RPMI7951 (cell line): ENCODE measurements at places on chromosomes 1 and 21. TPM values are rescaled to one million over a fixed set of nuclear protein-coding genes. Genes with fewer than 3 reads are reported as not detected.

DNA sequence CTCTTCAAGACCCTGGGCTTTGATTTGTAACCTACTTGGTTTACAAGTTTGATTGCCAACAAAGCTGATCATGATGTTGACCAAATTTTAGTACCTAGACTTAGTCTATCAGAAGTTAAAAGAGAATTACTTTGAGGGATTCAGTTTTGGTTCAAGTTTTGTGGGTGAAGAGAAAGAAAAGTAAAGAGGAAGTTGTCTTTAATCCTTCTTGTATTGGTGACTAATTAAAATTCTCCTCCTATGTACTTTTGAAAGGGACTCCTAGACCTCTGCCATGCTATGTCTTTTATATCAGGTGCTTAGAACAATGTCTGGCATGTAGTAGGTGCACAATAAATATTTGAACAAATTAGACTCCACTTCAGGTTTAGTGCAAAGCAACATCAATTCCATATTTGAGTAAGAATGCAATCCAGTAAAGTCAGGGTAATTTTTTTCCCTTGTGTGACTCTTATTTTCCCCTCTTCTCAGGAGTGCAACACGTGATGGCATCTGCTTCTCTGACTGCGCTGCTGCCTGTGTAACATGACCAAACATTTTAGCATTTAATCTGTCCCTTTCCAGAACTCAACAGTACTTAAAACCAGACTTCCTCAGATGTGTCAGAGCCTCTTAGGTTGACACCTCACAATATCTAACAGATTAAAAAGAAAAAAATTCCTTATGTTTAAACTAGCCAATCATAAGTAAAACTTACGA is 41.1 kb upstream of the KCNQ4 start:
- no peak for DNase-seq

GRCh38 chr1:100075773-100076172 is 57.0 kb downstream of the SASS6 start:
- DNase-seq = no peak

DNA sequence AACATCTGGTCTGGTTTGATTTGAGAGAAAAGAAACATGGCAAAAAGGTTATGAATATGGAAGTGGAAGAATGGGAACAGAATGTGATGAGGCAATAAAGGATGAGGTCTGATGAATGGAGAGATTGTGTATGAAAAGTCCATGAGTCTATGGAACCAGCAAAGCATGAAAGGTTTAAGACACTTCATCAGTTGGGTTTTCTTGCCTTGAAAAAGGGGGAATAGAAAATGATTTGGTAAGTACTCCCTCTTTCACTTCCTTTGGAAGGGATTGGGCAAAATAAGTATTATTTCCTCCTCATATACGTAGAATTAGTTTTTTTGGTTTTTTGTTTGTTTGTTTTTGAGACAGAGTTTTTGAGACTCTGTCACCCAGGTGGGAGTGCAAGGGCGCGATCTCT is 155.8 kb downstream of the TRIM33 start:
- no peak for DNase-seq

DNA sequence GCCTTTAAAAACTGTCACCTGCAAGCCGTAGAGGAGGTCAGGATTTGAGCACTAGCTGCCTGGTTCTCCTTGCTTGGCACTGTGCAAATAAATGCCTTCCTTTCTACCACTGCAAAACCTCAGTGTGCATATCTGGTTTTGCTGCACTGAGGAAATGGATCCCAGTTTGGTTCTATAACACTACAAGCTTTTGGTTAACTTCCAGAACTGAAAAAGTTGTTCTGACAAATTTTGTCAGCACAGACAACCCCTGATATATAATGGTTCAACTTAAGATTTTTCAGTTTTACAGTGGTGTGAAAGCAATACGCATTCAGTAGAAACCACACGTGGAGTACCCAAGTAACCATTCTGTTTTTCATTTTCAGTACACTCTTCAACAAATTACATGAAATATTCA is 29.8 kb upstream of the GALNT2 start:
- no peak for DNase-seq

DNA sequence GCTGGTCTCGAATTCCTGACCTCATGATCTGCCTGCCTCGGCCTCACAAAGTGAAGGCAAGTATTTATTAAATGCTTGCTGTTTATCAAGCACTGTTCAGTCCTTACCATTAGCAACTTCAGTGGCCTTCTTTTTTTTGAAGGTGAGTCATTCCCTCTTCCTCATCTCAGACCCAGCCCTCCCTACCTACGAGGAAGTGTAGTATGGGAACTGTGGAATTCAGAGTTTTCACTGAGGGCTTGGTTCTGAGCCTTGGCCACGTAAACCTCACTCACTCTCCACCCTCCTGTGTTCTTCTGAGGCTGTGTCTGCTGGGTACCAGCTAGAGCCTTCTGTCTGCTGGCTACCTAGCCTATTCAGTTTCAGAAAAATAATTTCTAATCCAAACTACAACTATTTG is 218.3 kb upstream of the SGIP1 start:
- peak; percentile 42 for DNase-seq

GRCh38 chr21:20040768-20041167 is 957.4 kb upstream of the NCAM2 start:
- no peak for DNase-seq

- no peak for DNase-seq
These were observed 35.2 kb downstream of the RAP1A start for GRCh38 chr1:111654839-111655238.

- peak; percentile 53 for DNase-seq
These were observed 79.9 kb upstream of the LYST start for GRCh38 chr1:235946571-235946981.

DNA sequence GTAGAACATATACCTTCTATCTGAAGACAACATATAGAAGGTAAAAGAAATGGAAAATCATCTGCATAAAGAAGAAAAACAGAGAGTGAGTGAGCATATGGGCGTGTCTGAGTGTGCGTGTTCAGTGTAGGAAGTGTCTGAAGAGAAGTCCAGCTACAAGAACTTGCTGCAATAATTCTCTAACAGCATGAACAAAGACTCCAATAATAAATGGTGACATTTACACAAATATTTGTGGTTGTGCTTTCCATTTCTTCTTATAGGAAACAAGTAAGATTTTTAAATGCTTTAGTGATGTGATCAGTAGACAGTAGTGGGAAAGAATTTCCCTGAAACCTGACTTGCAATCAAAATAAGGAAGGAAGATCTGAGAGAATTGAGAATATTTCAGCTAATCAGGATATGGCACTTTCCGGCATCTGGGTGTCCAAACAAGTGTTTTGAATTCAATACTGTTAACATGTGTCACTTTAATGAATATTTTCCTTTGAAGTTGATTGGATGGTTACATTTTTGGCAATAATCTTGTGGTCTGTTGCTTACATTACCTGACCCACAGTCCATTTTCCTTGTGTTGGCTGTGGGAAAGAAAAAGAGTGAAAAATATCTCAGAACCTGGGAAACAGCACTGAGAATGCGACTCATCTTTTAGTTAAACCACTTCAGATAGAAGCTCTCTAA is 154.0 kb downstream of the TGFB2 start:
- peak; percentile 67 for DNase-seq

OR2AK2 gene
- total RNA-seq = not detected in 2 replicates

SLC2A5 gene
- 4.3 and 6.9 TPM in 2 replicates for total RNA-seq

COA6 gene
- total RNA-seq = 49.1 and 59.0 TPM in 2 replicates

DNA sequence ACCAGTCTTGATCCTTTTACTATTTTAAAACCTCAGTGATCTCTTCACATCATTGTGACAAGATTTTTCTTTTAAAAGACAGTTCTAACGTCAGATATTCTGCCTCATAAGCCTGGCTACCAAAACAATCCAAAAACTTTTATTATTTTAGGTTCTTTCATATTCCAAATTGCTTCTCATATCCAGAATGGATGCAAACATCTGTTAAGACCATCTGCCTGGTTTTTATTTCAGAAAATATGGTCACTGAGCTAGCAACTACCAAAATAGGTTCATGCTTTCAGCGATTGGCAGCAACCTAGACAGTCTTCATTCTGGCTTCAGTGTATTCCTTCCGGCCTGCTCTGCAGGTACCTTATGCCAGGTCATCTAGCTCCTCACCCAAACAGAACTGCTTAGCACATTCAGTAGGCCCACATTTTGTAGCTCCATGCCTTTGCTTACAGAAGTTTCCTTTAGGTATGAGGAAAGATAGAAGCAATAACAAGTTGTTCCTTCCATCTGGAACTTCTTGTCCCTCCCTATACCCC is 59.0 kb upstream of the CACYBP start:
- DNase-seq = no peak

DNA sequence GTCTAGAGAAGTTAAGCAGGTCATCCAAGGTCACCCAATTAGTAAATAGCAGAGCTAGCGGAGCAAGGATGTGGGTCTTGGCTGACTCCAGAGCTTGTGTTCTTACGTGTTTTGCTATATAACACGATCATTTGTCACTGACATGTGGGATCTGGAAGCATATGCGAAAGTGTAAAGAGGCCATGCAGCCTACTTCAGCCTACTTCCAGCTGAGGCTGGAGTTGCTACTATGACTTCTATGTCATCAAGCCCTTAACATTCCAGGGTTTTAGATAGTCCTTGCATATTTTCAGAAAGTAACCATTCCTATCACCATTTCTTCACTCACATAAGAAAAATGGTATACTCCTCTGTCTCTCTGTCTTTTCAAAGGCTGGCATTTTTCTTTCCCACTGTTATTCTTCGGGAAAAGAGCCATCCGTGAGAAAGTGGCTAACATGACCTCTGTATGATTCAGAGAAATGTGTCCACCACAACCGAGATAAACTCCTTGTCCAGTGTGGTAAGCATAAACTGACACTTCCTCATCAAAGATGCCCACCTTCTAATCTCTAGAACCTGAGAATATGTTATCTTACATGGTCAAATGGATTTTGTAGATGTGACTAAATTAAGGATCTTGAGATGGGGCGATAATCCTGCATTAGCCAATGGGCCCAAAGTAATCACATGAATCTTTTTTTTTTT is 24.0 kb upstream of the ABL2 start:
- DNase-seq = no peak

- peak; percentile 28 for DNase-seq
These were observed 48.5 kb upstream of the FBXO28 start for GRCh38 chr1:224065455-224065854.

DNA sequence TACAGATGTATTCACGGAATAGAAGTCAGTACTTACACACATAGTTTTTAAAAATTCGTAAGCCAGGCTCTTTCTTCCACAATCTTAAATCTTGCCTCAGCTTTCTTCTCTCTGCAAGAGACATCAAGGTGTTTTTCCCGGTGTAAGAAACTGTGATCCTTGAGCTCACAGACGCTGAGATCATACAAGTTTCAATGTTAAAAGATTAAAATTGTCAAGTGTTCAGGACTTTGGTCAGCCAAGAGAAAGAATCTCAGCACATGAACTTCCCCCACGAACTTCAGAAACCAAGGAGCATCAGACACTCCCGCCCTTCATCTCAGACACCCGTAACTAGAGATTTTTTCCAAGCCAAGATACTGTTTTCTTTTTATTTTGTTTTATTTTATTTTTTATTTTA is 6.2 kb downstream of the UTS2 start:
- no peak for DNase-seq

DNA sequence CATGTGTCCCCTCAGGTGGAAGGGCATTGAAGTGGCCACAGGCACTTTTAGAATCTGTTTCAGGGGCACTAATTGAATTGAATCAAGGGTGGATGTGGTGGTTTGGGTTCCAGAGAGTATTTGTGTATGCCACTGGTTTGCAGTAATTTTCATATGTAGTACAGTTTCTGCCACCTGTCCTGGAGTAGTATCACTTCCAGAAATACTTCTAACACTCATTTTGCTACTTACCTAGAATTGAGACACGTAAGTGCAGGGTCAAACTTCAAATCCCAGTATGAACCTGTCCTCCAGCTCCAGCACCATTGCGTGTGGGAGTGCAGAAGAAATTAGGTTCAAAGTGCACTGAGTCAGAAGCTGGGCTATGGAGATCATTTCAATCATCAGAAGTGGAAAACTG is 26.8 kb downstream of the RSPH1 start:
- DNase-seq = no peak

ADORA3 gene
- not detected in 2 replicates for total RNA-seq

GRCh38 chr1:165949335-165950130 is 122.1 kb downstream of the UCK2 start:
- peak; percentile 25 for DNase-seq

- DNase-seq = peak; percentile 72
These were observed 42.0 kb downstream of the EEIG2 start for GRCh38 chr1:108601708-108602410.

GRCh38 chr1:229106526-229107125 is 164.3 kb upstream of the RAB4A start:
- DNase-seq = no peak

OR2G6 gene
- total RNA-seq = not detected in 2 replicates

UBE2U gene
- not detected in 2 replicates for total RNA-seq

GRCh38 chr1:63836830-63837229 is 63.0 kb downstream of the ROR1 start:
- DNase-seq = no peak

DNA sequence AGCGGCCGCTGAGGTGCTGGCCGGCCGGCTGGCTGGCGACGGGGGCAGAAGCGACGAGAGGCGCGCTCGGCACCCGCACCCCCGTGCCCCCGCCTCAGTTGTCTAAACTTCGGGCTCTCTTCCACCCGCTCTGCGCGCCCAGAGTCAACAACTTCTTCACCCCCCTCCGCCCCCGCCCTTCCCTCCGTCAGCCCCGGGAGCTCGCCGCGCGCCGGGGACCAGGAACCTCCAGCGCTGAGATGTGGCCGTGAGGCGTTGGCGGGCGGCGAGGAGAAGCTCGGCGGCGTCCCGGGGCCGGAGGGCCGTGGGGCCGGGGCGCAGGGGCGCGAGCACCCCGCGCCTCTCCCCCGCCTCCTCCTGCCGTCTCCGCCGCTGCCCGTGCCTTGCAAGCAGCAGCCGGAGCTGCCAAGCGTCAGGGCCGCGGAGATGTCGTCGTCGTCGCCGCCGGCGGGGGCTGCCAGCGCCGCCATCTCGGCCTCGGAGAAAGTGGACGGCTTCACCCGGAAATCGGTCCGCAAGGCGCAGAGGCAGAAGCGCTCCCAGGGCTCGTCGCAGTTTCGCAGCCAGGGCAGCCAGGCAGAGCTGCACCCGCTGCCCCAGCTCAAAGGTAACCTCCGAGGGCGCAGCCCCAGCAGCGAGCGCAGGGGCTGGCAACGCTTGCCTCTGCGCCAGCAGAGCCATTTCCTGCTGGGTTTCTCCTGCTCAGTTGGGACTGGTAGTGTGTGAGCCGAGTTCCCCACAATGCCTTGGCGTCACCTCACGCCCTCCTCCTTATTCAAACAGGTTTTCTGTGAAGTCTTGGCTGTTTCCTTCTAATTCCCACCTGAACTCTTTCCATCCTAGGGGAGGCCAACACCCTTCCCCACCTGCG is 710 bp downstream of the PPP2R5A start:
- DNase-seq = peak; percentile 46

DNA sequence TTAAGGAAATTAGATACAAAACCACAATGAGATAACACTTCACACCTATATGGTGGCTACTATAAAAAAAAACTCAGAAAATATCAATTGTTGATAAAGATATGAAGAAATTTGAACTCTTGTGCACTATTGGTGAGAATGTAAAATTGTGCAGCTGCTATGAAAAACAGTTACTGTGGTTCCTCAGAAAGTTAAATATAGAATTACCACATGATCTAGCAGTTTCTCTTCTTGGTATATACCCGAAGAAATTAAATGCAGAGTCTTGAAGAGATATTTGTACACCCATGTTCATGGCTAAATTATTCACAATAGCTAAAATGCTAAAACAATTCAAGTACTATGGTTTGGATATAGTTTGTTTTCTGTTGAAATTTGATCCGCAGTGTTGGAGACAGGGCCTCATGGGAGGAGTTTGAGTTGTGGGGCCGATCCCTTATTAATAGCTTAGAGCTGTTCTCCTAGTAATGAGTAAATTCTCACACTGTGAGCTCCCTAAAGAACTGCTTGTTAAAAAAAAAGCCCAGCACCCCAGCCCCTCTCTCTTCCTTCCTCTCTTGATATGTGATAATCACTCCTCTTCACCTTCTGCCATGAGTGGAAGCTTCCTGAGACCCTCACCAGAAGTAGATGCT is 1412.1 kb downstream of the PLA2G4A start:
- no peak for DNase-seq

KIF26B gene
- total RNA-seq = 2.3 and 2.9 TPM in 2 replicates

OR2T33 gene
- total RNA-seq = not detected in 2 replicates
